ENCODE measurements at places on chromosomes 13 and 19.

DNA sequence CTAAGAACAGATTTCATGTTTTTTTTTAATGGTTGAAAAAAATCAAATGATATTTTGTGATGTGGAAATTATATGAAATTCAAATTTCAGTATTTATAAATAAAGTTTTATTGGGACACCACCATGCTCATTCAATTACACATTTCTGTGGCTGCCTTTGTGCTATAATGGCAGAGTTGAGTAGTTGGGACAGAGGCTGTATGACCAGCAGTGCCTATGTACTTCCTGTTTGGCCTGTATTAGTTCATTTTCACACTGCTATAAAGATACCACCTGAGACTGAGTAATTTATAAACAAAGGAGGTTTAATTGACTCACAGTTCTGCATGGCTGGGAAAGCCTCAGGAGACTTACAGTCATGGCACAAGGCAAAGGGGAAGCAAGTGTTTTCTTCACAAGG is 33.6 kb downstream of the AKAP11 start:
- no peak for DNase-seq

- DNase-seq = no peak
Observed at GRCh38 chr19:15584095-15584494, 30.9 kb upstream of the CYP4F8 start.

DNA sequence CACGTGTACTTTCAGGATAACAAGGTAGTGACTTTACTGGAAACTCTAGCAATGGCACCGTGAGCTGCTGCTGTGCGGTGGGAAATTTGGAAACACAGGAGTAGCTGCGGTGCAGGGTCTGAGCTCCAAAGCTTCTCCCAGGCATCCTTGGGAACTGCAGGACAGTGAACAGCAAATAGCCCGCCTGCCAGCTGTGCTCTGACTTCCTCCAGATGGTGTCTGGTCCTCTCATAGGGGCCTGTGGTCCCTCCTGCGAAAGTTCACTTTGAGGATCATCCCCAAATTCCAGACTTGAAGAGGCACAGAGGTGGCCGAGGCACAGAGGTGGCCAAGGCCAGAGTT is 287.3 kb upstream of the MAB21L1 start:
- DNase-seq = no peak

- no peak for DNase-seq
Observed at GRCh38 chr13:90091611-90092010, 1255.9 kb upstream of the MIR17HG start.

GRCh38 chr13:20544201-20544923 is 18.7 kb upstream of the CRYL1 start:
- DNase-seq = no peak

- DNase-seq = no peak
Observed at GRCh38 chr13:25988661-25989060, 63.2 kb downstream of the SHISA2 start.

DNA sequence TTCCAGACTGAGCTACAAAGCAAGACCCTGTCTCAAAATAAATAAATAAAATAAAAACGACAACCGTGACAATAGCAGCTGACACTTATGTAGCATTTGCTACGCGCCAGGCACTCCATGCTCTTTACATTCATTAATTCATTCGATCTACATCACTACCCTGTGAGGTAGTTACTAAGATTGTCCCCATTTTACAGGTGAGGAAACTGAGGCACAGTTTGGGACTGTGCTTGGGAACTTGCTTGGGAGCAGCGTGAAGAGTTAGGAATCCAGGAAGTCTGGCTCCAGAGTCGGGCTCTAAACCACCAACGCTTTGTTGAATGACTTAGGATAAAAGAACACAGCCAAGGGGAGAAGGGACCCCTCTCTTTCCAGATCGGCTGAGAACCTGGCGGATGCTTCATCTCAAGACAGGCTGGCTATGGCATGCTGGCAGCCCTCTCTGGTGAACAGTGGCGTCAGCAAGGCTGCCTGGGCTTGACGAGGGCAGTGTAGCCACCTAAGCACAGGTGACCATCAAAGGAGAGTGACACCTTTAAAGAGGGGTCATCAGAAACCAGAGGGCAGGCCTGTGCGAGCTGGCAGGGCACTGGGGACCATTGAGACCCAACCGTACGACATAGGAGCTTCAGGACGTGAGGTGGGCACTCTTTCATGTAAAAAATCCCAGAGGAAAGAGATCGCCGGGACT is 591 bp downstream of the DOHH start:
- DNase-seq = no peak

- peak; percentile 75 for DNase-seq
Observed at GRCh38 chr13:99386911-99387788, 80.0 kb upstream of the GPR183 start.

DNA sequence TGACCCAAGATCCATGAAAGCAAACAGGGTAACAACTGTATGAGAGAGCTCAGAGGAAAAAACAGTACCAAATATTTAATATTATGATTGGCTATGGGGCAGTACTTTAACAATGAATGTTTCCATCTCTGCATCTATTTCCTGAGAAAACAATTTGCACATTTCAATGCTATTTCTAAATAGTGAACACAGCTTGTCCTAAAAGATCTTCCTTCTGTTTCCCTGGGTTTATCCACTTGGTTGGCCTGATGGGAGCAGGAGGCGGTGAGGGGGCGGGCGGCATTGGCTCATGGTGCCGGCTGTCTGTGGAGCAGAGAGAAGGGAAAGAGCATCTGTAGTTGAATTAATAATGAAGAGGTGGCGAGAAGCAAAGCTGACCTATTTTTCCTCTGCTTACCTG is 291.4 kb downstream of the DCLK1 start:
- DNase-seq = no peak

DNA sequence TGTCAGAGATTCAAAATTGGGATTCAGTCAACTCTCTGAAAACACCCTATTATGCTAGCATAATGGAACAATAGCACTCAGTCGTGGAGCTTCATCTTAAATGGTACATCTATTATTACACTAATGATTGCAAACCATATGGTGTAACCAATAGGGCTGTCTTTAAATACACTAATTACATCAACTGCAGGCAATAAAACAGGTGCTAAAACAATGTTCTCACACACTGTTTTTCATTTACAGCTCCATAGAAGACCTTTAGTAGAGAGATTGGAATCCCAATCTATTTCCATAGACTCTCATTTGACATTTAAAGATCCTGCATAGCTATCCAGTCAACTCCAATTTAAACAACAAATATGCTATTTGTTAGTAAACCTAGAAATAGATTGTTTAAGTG is 1917.4 kb downstream of the OLFM4 start:
- DNase-seq = no peak

GRCh38 chr13:20939662-20940061 is 37.1 kb upstream of the XPO4 start:
- DNase-seq = peak; percentile 33

GRCh38 chr13:98609756-98610155 is 32.8 kb upstream of the STK24 start:
- DNase-seq = no peak

GRCh38 chr13:57627663-57628062 is 3.9 kb upstream of the PCDH17 start:
- peak; percentile 9 for DNase-seq

DNA sequence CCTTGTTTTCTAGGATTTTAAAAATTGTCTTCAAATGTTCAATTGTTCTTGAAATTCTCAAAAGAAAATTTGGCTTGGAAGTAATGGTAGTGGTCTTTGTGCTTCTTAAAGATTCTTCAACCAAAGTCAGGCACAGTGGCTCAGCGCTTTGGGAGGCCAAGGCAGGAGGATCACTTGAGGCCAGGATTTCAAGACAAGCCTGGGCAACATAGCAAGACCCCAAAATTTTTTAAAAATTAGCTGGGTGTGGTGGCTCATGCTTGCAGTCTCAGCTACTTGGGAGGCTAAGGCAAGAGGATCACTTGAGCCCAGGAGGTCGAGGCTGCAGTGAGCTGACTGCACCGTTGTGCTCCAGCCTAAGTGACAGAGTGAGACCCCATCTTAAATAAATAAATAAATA is 153.5 kb upstream of the ZNF507 start:
- DNase-seq = no peak

DNA sequence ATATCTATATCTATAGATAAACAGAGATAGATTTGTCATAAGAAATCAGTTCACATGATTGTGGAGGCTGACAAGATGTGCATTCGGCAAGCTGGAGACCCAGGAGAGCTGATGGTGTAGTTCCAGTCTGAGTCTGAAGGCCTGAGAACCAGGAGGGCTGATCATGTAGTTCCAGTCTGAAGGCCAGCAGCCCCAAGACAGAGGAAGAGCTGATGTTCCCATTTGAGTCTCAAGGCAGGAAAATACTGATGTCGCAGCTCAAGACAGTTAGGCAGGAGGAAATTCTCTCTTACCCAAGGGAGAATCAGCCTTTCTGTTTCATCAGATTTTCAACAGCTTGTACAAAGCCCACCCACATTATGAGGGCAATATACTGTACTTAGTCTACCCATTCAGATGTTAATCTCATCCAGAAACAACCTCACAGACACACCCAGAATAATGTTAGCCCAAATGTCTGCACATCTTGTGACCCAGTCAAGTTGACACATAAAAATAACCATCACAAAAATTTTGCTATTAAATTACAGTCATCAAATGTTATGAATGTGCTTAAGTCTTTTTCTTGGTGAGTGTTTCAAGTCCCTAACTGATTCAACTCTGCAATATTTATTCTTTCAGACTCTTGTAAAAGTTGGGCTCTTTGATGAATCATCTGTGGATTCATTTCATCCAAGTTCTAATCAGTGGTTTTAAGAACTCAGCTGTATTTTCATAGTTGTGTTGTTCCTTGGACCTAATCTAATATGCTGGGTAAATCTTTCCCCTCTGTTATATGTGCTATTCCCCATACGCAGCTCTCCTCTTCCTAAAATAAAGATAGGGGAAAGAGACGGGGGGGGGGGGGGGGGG is 22.7 kb upstream of the LRCH1 start:
- no peak for DNase-seq

- no peak for DNase-seq
Observed at GRCh38 chr13:90866006-90866405, 481.5 kb upstream of the MIR17HG start.

DNA sequence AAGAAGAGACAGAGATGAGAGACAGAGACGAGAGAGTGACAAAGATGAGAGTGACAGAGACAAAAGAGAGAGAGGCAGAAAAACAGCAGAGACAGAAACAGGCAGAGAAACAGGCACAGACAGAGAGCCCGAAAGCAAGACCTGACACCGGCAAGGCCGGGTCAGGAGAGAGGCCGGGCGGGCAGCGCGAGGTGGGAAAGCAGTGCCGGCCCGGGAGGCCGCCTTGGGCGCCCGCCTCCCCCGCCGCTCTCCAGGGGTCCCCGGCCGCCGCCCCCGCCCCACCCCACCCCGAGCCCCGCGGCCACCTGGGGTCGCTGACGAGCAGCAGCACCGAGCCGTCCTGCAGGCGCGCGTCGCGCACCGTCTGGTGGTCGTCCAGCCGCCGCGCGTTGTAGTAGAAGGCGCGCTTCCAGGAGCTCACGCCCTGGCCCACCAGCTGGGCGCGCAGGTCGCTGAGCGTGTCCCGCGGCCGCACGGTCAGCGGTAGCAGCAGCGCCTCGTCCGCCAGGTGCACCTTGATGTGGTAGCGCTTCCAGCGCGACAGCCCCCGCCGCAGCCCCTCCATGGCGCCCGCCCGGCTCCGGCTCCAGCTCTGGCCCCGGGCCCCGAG is at the start of gene TINCR:
TINCR (minus strand) TSS at position 594 of the 610 bp plus-strand sequence.
- DNase-seq = no peak

DNA sequence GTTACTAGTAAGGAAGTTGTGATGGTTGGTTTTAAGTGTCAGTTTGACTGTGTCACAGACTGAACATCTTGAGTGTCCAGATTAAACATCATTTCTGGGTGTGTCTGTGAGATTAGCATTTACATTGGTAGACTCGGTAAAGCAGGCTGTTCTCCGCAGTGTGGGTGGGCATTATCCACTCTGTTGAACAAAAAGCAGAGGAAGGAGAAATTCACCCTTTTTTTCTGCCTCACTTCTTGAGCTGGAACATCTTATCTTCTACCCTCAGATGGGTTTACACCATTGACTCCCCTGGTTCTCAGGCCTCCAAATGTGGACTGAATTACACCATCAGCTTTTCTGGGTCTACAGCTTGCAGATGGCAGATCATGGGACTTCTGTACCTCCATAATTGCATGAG is 63.7 kb upstream of the ZDHHC20 start:
- DNase-seq = no peak

DNA sequence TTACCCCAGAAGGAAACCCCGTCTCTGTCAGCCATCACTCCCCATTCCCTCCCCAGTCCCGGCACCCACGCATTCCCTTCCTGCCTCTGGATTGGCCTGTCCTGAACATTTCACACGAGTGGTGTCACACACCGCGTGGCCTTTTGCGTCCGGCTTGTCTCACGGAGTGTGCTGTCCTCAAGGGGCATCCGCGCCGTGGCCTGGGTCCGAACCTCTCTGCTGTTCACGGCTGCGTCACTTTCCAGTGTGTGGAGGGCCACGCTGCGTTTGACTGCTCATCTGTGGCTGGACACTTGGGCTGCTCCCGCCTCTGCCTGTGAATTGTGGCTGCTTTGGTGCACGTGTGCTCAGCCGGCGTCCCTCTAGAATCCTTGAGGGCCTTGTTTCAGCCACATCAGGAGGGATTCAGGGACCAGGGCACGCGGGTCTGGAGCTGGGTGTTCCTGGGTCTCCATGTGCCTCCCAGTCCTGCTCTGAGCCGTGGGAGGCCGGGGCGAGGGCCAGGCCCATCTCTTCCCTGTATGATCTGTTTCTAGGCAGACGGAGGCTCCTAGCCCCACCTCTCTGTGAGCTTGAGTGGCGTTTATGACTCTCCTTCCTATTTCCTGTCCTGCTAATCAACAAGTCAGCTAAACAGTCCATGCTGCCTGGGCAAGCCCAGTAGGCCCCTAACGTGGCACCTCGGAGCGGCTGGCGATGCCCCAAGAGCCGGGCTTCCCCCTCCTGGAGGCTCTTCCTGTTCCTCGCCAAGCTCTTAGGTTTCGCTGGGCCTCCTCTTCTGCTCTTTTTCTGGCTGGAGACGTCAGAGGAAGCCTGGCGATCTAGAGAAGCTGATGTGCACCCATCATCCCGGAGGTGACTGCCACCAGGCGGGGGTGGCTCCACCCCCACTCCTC is 8.1 kb downstream of the STK11 start:
- no peak for DNase-seq

- no peak for DNase-seq
Observed at GRCh38 chr13:105538346-105538745, 997.1 kb downstream of the EFNB2 start.

GRCh38 chr19:7628589-7629311 is 595 bp downstream of the XAB2 start:
- no peak for DNase-seq

GRCh38 chr13:46232281-46232680 is 20.6 kb downstream of the LRRC63 start:
- no peak for DNase-seq

GRCh38 chr19:2548966-2549365 is 73.0 kb downstream of the GADD45B start:
- no peak for DNase-seq

Measured in myocyte (in vitro differentiated cells).